ENCODE measurements at places on chromosomes 13 and 19.

DNA sequence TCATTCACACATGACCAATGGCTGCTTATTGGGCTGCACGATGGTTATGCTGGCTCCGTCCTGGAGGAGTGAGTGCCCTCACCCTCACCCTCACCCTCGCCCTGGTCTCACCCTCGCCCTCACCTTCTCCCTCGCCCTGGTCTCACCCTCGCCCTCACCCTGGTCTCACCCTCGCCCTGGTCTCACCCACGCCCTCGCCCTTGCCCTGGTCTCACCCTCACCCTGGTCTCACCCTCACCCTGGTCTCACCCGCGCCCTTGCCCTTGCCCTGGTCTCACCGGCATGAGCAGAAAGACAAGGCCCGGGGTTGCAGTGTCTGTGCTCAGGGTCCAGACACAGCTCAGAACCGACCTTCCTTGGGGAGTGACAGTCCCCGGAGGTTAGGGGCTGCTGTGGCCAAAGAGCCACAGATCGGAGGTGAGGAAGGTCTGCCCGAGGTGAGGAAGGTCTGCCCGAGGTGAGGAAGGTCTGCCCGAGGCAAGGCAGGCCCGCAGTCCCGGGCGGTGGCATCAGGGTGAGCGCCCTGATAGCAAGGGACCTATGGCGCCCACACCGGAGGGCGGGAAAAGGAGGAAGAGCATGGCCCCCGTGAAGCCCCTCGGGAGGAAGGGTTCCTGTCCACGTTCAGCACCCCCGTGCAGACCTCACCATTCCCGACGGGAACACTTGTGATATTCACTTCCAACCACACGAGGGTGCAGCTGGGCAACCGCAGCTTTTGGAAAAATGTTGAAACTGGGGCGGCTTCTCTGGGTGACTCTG is 65.6 kb downstream of the MCF2L start:
- no peak for DNase-seq

DNA sequence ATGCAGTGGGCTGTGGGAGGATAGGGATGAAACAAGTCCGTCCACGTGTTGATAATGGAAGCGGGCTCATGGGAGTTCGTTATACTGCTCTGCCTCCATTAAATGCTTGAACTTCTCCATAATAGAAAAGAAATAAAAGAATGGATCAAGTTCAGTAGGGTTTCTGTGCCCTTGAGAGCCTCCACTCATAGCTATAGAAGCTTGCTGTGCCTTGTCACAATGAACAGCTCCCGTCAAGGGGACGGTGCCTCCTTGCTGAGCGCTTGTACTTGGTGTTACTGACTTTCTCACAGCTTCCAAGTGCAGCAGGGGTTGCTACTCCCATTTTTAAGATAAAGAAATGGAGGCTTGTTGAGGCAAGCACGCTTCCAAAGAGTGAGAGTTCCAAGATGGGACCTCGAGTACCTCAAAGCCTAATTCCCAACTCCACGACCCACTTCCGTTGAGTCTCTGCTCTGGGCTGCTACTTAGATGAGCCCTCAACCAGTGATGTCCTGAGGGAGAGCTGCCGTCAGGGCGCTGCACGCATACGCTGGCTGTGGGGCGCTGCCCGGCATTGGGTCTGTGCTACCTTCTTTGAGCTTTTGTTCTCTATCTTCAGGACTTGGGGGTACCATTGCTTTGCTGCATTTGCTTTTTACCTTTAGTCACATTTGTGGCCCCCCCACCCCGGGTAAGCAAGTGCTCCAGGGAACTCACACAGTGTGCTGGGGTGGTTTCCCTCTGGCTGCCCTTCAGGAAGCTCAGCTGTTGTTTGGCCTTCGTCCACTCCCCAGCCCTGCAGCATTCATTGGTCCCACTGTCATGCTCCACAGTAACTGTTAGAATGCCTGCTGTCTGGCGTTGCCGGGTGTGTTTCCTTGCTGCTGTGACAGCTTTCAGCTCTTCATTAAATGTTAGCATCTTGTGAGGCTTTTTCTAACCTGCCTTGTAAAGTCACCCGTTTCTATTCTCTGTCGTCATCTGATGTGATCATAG is 9.5 kb downstream of the SNRNP70 start:
- DNase-seq, result no peak

DNA sequence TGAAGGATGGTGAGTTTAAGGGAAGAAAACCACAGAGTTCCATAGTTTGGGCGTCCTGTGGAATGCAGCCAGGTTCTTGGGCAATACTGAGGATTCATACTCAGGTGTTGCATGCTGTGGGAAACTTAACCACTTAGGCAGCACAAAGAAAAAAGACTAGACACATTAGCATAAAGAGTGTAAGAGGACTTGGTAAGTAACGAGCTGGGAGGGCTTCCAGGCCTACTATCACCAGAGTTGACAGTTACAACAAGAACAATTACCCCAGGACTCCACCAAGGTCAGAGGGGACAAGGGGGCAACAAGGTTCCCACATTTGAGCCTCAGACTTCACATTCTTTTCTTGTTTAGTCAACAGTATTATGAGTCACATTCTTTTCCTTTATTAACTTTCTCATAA is 33.2 kb downstream of the KCTD12 start:
- DNase-seq, result no peak

DNA sequence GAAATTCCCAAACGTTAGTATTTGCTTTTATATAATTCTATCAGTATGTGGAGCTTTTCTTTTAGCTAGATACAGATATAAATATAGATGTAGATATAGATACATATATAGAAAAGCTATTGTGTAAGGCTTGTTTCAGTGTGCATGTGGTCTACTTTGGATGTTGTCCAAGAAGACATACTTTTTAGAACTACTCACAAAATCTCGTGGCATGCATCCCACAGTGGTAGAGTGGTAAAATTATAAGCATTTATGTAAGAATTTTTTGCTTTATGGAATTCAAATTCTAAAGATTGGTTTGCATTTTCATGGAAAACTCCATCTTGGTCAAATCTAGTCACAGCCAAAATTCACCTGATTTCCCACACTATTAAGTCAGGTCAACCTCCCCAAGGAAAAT is 880.4 kb downstream of the EFNB2 start:
- DNase-seq, result no peak

DNA sequence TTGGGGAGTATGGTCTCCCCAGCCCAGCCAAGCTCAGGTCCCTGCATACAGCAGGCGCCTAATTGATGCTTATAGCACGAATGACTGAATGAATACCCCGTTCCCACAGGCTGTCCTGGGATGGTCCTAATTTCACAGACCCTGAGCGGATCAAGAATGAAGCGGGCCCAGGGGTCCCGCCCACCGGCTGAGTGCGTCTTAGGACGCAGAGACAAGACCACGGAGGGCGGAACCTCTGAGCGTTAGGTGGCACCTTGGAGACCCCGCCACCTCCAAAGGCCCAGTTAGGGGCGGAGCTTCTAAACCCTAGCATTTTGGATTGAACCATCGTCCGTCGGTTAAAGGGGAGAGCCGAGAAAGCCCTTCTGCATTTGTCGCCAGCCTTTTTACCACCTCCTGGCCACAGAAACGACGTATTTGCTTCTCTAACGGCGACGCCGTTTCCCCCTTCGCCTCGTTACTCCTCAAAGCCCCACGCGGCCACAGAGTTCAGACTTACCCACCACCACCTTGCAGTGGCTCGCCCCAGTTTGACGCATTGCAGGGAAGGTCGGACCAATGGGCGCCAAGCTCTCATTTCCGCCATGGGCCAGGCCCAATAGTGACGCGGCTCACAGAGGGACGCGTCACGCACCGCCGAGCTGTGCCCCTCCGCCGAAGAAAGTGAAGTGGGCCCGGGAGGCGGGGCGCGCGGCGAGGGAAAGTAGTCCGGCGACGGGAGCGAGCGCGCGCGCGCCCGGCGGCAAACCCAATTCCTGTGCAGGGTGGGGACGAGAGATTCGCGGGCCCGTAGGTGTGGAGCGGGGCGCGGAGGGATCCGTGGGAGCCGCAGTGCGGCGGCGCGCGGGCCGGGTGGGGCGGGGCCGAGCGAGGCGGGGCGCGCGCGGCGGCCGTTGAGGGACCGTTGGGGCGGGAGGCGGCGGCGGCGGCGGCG is 479 bp upstream of the CALM3 start:
- peak; percentile 91 for DNase-seq

DNA sequence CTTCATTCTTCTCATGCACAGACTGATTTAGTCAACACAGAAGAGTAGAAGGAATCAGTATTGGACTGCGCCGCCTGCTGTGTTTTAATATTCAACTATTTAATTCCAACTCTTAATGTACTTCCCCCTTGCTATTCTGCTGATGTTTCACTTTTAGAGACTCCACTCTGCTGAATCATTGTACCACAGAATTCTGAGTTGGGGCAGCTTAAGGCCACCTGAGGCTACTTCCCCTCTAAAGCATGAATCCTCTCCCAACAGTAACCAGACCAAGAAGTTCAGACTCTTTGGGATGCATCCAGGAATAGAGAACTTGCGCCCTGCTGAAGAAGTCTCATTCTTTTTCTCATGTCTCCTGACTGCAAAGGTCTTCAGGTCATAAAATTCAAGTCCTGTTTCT is 708.8 kb downstream of the UQCRFS1 start:
- no peak for DNase-seq

- no peak for DNase-seq
Observed at GRCh38 chr19:29001597-29002245, 211.2 kb downstream of the UQCRFS1 start.

GRCh38 chr19:1719519-1719918 is 33.8 kb upstream of the ONECUT3 start:
- no peak for DNase-seq

- no peak for DNase-seq
Observed at GRCh38 chr13:91174886-91175501, 172.5 kb upstream of the MIR17HG start.

DNA sequence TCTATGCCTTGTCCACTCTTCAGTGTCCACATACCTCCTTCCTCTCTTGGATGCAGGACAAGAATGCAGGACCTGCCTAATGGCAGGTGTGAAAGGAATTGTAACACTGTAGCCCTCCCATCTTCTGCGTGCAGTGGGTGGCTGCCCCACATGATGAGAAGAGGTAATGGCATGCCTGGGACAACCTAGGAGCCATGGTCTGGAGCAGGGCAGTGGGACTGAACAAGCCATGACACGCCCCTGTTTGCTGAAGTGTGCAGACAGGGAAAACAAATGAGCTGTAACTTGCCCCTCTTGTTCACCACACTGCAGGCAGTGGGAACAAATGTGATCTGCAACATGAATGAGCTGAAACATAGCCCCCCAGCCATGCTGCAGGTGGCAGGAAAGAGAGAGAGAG is 192.2 kb downstream of the PCDH17 start:
- DNase-seq, result no peak

DNA sequence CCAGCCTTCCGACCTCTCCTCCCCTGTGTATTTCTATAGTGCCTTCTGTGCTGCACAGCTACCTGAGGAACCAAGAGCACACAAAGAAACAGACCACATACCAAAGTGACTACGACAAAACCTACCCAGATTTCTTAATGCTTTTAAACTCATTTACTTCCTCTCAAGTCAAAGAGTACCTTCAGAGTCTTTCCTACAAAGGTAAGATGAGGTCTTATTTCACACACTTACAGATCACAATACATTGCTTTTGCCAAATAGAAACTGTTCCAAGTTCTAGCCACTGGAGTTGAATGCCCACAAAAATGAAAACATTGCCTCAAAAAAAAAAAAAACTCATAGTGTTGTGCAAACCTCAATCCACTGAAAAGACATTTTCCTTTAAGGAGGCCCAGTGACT is 36.4 kb downstream of the TEX26 start:
- no peak for DNase-seq

DNA sequence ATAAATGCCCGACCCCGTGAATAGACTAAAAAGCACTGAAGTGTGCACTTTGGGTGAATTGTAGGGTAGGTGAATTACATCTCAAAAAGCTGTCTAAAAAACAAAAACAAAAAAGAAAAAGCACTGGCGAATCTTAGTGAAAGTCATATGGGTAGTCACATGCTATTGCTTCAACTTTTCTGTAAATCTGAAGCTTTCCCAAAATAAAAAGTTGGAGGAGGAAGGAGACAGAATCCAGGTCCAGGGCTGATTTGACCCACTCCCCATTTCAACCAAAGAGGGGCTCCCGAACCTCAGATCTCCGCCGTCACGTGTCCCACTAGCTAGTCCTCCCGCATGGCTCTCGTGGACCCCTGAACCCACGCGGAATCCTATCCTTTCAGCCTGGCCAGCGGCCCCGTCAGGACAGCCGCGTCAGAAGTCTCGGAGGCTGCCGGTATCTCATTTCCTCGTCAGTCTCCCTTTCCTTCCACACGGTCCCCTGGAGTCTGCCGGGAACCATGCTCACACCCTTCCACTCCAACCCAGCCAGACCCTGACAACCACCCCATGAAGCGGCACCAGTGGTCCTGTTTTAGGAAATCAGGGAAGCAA is 6.1 kb downstream of the PPP1R12C start:
- no peak for DNase-seq

GRCh38 chr13:113796964-113797676 is 38.1 kb downstream of the TMEM255B start:
- no peak for DNase-seq

GRCh38 chr13:91802957-91803356 is 404.5 kb downstream of the GPC5 start:
- no peak for DNase-seq

GRCh38 chr19:47447470-47448359 is 24.0 kb downstream of the SLC8A2 start:
- no peak for DNase-seq
